Lung (tissue), 17 donors: ENCODE measurements at places on chromosomes 11 and 22. TPM values are rescaled to one million over a fixed set of nuclear protein-coding genes. Genes with fewer than 3 reads are reported as not detected.
A peak's percentile ranks its signal among the peaks of the same experiment; 100 is the strongest.

DNA sequence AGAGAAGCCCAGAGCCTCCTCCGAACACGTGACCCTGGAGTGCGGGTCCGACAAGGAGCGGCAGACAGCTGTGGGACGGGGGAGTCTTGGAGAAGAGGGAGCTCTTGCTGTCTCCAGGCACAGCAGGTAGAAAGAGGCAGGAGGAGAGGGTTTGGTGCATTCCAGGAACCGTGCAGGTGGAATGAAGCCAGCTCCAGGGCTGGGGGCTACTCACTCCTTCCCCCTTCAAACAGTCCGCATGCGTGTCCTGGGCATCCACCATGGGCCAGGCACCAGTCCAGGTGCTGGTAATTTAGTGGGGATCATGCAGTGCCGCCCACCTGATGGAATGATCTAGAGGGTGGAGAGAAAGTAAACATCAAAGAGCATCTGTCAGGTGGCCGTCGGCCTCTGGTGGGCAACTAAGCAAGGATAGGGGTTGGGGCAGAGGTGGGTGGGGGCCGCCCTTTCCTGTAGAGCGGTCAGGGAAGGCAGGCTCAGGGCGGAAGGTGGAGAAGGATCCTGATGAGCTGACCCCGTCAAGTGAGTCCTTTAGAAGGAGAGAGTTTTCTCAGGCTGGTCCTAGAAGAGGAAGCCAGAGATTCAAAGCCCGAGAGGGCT is 850.0 kb downstream of the TBC1D22A start:
- no peak overlapping the region for H3K4me3 ChIP-seq
- H3K4me1 ChIP-seq = no peaks in the 10 kb centered on the region
- no peaks in the 10 kb centered on the region for H3K36me3 ChIP-seq
- H3K27ac ChIP-seq = no peak overlapping the region
- no peaks in the 10 kb centered on the region for H3K27me3 ChIP-seq

GRCh38 chr11:64498136-64498535 is 92.9 kb upstream of the SLC22A12 start:
- no peak overlapping the region for H3K4me3 ChIP-seq
- peaks cover 15% of the 10 kb centered on the region for H3K27me3 ChIP-seq
- no peak overlapping the region for H3K27ac ChIP-seq

- peaks cover under 1% of the 10 kb centered on the region for H3K4me1 ChIP-seq
- DNase-seq = no peak
- no peaks in the 10 kb centered on the region for H3K27me3 ChIP-seq
- H3K27ac ChIP-seq = no peak overlapping the region
- no peak overlapping the region for H3K4me3 ChIP-seq
Measured at GRCh38 chr22:38295339-38295738, 21.9 kb downstream of the CSNK1E start.

GRCh38 chr11:122229481-122230384 is 113.7 kb upstream of the BLID start:
- H3K27ac ChIP-seq = no peak overlapping the region
- H3K36me3 ChIP-seq = no peaks in the 10 kb centered on the region
- H3K4me3 ChIP-seq = no peak overlapping the region

DNA sequence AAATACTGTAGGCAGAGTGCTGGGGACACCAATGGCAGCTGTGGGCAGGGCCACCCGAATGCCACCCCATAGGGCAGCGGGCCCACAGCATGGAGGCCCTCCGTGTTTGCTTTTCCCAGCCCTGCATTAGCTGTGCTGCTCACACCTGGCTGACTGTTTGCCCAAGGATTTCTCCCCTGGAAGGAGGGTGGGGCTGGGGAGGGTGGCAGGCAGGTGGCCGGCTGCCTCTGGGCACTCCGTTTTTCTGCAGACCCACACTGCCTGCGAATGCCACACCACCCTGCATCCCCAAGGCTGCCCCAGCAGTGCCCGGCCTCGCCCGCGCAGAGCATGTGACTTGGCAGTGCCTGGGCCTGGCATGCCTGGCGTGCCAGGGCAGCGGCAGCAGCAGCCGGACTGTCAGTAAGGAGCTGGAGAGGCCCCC is 19.6 kb downstream of the DAGLA start:
- H3K4me3 ChIP-seq = no peak overlapping the region
- H3K27ac ChIP-seq = peak overlapping the region; percentile 23
- H3K4me1 ChIP-seq = peaks cover 20% of the 10 kb centered on the region
- no peak for DNase-seq
- no peaks in the 10 kb centered on the region for H3K36me3 ChIP-seq

Gene CDON
- 25.6 TPM for total RNA-seq

Gene C1QTNF4
- total RNA-seq = 0.40 TPM

GRCh38 chr11:117715801-117716200 is 81.2 kb downstream of the DSCAML1 start:
- H3K36me3 ChIP-seq = no peaks in the 10 kb centered on the region
- H3K27ac ChIP-seq = no peak overlapping the region
- H3K4me1 ChIP-seq = no peaks in the 10 kb centered on the region
- no peaks in the 10 kb centered on the region for H3K27me3 ChIP-seq
- no peak overlapping the region for H3K4me3 ChIP-seq
- DNase-seq = no peak

GRCh38 chr11:65445604-65446445 is 23.2 kb downstream of the NEAT1 start:
- H3K4me1 ChIP-seq = peaks cover 3% of the 10 kb centered on the region
- H3K36me3 ChIP-seq = peaks cover 10% of the 10 kb centered on the region
- H3K27me3 ChIP-seq = no peaks in the 10 kb centered on the region

DNA sequence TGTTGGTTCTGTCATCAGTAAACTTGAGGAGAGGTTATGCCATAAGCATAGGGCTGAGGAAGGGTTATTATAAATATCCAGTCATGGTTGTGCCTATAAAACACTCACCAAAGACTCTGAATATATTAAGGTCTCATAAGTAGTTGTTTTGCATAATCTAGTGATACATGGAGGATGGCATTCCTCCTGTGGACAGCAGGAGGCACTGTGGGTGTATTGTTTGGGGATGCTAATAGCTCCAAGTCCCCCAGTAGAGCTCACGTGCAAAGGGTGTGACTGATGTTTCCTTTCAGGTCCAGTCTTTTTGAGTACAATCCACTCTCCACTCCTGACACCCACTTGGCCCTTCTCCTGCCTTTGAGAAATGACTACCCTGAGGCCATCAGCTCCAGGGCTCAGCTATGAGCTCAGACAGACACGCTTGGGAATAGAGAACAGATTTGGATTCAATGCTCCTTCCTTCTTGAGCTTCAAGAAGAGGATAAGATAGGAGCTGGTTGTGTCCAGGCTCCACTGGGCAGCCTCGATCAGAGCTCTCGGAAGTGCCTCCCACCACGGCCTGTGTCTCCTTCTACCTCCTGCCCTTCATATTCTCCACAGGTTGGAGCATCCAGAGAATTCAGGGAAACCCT is 85.2 kb upstream of the IGLL5 start:
- H3K36me3 ChIP-seq = no peaks in the 10 kb centered on the region
- DNase-seq = no peak
- H3K27ac ChIP-seq = no peak overlapping the region
- no peaks in the 10 kb centered on the region for H3K4me1 ChIP-seq

DNA sequence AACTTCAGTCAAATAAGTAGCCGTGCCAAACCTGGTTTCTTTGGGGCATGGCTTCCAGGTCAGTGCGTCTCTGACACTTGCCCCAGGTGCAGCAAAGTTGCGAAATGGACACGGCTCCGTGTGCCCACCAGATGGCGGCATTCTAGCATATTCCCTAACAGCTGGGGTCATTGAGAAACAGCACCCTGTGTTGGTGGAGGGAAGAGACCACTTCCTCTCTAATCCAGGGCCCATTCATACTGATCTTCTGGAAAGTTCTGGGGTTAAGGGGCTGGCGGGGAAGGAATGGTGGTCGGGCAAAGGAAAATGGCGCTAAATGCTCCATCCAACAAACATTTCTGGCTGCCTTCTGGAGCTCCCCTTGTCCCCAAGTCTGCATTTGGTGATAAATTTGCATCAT is 141.2 kb upstream of the TIMP3 start:
- H3K36me3 ChIP-seq = no peaks in the 10 kb centered on the region
- H3K4me3 ChIP-seq = no peak overlapping the region
- H3K27ac ChIP-seq = no peak overlapping the region
- H3K4me1 ChIP-seq = no peaks in the 10 kb centered on the region

- peak overlapping the region; percentile 87 for H3K27ac ChIP-seq
- no peak for DNase-seq
- no peaks in the 10 kb centered on the region for H3K27me3 ChIP-seq
- H3K4me1 ChIP-seq = peaks cover 21% of the 10 kb centered on the region
- H3K4me3 ChIP-seq = no peak overlapping the region
Measured at GRCh38 chr11:2383852-2384804, 7.0 kb downstream of the CD81 start.

GRCh38 chr22:20111045-20111688 is 4.7 kb upstream of the RANBP1 start:
- H3K4me1 ChIP-seq = no peaks in the 10 kb centered on the region
- DNase-seq = no peak
- H3K36me3 ChIP-seq = peaks cover 37% of the 10 kb centered on the region
- no peaks in the 10 kb centered on the region for H3K27me3 ChIP-seq

DNA sequence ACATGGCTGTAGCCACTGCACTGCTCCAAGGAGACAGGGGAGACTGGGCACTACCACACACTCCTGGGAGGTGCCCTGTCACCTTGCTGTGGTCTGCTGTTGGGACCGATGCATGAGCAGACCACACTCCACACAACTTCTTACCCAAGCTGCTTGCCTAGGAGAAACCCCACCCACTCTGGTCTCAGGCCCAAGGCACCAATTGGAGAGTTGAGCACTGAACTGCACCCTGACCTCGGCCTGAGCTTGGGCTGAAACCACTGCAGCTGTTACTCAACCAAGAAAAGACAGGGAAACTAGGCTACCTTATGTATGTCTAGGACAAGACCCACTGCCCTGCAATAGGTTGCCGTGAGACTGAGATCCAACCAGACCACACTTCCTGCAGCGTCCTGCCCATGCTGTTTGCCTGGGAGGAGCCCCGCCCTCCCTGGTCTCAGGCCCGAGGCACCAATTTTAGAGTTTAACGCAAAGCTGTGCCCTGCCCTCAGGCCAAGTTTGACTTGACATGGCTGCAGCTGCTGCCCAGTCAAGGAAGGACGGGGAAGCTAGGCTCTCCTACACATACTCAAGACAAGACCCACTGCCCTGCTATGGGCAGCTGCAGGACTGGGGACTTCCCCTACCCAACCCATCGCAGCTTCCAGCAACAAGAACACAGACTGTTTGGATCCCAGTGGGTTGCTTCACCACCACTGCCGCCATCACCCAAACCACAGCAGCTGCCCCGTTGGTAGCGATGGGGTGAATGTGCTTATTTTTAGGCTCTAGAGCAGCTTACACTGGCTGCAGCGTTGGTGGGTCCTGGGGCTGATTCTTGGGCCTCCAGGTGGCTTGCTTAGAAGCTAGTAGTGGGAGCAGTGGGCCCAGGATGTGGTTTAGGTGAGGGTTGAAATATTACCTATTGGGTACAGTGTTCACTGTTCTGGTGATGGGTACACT is 66.8 kb downstream of the BRD1 start:
- H3K4me1 ChIP-seq = no peaks in the 10 kb centered on the region
- no peaks in the 10 kb centered on the region for H3K36me3 ChIP-seq
- H3K4me3 ChIP-seq = no peak overlapping the region
- DNase-seq = no peak
- no peak overlapping the region for H3K27ac ChIP-seq
- H3K27me3 ChIP-seq = no peaks in the 10 kb centered on the region

DNA sequence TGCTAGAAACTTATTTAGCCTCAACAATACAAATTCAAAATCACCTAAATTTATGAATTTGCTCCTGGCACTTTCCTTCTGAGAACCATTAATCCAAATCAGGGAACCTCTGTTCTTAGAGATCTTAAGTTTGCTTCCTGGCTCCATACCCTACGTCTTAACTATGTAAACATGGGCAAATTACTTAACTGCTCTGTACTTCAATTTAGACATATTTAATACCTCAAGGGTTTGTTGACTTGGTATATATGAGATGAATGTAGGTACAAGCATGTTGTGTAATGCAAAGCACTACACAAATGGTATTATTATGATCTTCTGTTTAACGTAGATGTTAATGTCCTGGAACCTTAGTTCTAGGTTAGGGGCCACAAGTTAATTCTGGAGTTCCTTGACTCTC is 22.6 kb upstream of the ARHGAP20 start:
- DNase-seq = no peak
- no peak overlapping the region for H3K4me3 ChIP-seq
- no peaks in the 10 kb centered on the region for H3K36me3 ChIP-seq
- no peaks in the 10 kb centered on the region for H3K27me3 ChIP-seq

DNA sequence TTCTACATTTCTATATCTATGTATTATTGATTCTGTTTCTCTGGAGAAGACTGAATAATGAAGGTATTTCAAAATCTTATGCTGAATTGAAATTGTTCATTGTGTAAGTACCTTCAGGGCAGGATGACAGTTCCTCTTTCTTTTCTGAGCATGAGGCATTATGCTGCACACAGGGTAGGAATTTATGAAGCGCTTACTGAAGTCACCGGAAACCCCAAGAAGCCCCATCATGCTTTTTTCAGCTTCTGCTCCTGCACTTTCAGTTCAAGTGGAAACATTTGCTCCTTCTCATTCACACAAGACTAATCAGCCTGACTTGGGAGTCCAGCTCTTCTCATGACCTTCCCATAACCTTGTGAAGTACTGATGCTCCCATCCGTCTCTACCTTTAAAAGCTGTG is 314.7 kb upstream of the SORL1-AS1 start:
- H3K27ac ChIP-seq = no peak overlapping the region
- no peaks in the 10 kb centered on the region for H3K4me1 ChIP-seq
- H3K36me3 ChIP-seq = no peaks in the 10 kb centered on the region
- no peaks in the 10 kb centered on the region for H3K27me3 ChIP-seq
- H3K4me3 ChIP-seq = no peak overlapping the region

GRCh38 chr11:63682066-63683021 is 1.0 kb downstream of the RTN3 start:
- peak overlapping the region; percentile 96 for H3K27ac ChIP-seq

DNA sequence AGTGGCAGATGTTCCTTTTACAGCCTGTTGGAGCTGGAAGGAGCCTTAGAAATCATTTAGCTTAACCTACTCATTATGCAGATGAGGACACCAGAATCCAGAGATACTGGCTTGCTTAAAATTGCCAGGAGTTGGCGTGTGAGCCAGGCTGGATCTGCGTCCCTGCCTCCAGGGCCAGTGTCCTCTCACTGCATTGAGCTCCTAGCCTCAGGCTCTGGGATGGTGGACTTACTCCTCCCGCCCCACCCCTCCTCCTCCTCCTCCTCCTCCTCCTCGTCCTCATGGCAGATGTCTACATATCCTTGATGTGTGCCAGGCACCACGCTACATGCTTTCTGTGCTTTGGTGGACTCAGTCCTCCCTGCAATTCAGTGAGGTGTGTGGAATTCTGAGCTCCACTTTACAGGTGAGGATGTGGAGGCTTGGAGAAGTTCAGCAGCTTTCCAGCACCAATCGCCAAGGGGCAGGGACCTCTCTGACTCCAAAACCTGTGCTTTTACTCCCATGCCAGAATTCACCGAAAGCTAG is 24.1 kb downstream of the ADAMTS15 start:
- peaks cover 47% of the 10 kb centered on the region for H3K36me3 ChIP-seq
- no peaks in the 10 kb centered on the region for H3K27me3 ChIP-seq
- no peak for DNase-seq

Gene MS4A6E
- total RNA-seq = not detected

- no peak for DNase-seq
- no peaks in the 10 kb centered on the region for H3K4me1 ChIP-seq
- no peak overlapping the region for H3K4me3 ChIP-seq
- H3K27ac ChIP-seq = no peak overlapping the region
Measured at GRCh38 chr11:47052165-47052564, 115.6 kb downstream of the CSTPP1 start.
